ENCODE measurements at places on chromosomes 5 and 9.

DNA sequence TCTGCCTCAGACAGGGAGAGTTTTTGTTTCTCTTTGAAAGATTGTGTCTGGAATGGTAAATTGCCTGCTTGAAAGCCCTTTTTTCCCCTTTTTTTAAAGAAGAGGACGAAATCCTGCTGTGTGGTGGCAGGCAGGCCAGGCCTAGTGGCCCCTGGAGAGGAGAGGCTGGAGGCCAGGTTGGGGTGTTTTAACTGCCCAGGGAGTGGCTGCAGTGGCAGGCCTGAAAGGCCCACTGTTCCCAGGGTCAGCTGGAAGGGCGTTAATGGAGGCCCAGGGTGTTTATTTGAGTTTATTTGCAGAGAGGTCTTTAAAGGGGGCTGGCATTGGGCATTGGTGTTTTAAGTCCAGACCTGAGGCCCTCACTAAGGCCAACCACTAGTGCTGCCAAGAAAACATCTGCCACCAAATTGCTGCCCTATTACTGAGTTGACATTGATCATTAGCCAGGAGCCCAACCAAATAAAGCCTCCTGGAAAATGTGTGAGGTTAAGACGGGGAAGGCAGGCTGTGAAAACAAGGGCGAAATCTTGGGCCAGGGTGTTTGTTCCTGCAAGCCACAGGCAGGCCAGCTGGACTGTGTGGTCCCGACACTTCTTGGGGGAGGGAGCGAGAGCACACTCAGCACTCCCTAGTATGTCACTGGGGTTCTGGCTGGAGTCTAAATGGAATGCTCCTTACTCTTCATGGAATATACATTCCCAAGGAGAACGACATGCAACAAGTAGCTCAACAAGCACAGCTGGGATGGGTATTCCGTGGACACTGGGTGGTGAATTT, 5.0 kb downstream of the JADE2 start:
- DNase-seq = no peak

DNA sequence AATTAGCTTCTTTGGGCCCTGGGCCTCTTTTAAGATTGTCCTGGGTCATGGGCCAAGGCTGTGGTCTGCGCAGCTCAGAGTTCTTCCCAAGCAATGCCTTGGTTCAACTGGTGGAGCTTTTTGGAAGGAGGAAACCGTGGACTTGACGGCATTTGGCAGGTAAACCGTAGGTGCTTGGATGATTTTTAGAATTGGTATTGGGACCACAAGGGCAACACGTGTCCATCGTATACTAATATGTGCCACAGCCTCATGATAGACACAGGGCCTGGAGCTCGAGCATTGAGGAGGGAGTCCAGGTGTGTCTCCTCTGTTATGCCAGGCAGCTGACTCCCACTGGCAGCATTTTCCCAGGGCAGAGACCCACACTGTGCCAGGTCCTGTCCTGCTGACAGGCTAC, 120.9 kb upstream of the PITX1 start:
- no peak for DNase-seq

DNA sequence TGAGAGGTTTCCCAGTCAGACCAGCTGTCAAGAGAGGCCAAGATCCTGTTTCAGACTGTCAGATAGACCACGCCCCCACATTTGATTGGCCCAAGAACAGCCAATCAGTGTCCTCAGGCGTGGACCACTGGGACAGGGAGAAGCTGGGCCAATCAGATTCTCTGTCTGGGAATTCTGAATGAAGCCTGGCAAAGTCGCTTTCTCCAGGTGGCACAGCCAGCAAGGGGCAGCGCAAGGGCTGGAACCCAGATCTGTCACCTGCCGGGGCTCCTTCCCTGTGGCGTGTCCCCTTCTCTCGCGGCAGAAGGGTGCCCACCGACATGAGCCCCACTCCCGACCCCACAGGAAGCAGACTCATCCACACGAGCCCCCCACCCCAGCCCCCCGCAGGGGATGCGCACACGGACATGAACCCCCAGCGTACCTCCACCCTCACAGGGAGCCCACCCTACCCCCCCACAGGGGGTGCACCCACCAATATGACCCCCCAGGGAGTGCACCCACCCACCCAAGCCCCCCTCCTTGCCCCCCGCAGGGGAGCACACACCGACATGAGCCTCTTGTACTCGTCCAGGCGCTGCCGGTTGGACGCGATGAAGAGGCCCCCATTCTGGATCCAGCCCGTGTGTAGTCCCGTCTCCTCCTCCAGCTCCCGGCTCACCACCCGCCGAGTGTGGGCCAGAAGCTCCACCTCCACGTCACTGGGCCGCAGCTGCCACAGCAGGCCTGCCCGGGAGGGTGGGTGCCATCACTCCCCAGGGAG, 6.1 kb downstream of the SARDH start:
- DNase-seq = no peak

GRCh38 chr5:137932800-137933199, 43.5 kb downstream of the PKD2L2 start:
- no peak for DNase-seq

DNA sequence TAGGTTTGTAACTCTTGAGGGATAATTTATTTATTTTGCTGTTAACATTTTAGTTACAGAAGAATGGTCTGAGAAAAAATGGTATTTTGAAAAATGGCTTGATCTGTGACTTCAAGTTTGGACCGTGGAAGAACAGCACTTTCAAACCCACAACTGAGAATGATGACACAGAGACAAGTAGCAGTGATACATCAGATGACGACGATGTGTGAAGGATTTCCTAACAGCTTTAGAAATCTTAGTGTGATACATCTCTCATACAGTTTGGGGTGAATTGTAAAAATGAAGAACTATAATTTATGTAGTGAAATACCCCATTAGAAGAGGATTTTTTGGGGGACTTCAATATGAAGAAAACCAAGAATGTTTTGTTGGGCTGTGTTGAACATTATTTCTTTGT, 88.7 kb downstream of the GPBP1 start:
- DNase-seq = no peak

GRCh38 chr5:173745123-173745522, 128.7 kb upstream of the BOD1 start:
- DNase-seq = no peak

DNA sequence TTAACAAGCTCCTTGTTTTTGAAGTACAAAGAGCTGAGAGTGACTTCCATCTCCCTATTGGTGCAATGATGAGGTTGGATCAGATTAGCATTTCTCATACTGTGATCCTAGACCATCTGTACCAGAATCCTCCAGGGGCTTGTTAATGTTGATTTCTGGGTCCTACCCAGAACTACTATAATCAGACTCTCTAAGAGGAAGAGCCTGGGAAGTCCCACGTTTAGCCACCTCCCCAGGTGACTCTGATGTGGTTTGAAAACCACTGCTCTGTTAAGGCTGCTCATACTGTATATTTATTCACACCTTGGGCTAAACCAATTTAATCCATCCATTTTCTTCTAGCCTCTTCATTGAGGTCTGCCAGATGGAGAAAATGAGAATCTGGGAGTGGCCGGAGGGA, 49.6 kb upstream of the SMIM32 start:
- no peak for DNase-seq

GRCh38 chr5:34789021-34789531, 49.9 kb upstream of the TTC23L start:
- DNase-seq = no peak

DNA sequence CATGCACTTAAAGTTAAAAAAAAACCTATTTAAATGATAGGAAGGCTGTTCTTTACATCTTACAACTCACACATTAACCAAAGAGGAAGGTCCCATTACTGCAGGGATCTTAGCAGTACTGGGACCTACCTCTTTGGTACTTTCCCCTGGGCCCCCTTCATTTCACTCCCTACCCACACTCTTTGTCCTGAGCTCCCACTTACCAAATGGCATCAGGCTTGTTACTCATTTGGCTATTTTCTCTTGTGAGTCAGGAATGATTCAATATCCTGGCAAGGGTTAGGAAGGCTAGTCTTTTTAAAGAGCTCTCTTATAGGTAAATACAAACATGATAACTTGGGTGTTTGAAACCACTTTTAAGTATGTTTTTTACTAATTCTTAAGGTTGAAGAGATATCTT, 117.4 kb upstream of the ELL2 start:
- peak; percentile 61 for DNase-seq

- DNase-seq = peak; percentile 69
Measured at GRCh38 chr9:88593537-88594185, 58.7 kb downstream of the NXNL2 start.

DNA sequence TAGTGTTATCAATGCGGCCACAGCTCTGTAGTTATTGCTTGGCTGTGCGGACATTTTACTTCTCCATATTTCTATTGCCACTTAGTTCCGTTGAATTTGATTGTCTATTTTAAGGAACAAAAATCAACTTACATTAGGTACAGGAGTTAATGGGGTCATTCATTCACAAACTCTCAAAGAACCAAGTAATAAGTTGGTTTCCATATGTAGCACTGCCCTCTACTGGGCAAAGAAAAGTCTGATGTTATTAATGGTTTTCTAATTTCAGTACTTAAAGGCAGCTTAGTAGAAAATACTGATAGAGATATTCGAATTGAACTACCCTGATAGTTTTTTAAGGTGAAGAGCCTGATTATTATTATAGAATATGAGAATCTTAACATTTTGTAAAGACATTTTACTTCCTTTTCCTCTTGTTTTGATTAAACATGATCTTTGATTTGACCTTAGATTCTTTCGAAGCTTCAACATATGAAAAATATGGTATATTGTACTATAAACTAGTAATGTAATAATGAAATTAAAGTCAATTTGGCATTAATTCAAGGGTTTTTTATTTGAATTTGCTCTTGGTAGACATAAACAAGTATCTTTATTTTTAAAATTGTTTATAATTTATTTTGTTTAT, 119.5 kb upstream of the CTNND2 start:
- DNase-seq = no peak

GRCh38 chr5:97544240-97544639, 361.2 kb upstream of the RIOK2 start:
- DNase-seq = no peak

- peak; percentile 11 for DNase-seq
Measured at GRCh38 chr9:101028346-101029314, at the start of gene PLPPR1. Gene PLPPR1, plus strand, starts transcription at chr9:101028727.

- DNase-seq = no peak
Measured at GRCh38 chr5:151477101-151477500, 29.7 kb downstream of the SLC36A1 start.

DNA sequence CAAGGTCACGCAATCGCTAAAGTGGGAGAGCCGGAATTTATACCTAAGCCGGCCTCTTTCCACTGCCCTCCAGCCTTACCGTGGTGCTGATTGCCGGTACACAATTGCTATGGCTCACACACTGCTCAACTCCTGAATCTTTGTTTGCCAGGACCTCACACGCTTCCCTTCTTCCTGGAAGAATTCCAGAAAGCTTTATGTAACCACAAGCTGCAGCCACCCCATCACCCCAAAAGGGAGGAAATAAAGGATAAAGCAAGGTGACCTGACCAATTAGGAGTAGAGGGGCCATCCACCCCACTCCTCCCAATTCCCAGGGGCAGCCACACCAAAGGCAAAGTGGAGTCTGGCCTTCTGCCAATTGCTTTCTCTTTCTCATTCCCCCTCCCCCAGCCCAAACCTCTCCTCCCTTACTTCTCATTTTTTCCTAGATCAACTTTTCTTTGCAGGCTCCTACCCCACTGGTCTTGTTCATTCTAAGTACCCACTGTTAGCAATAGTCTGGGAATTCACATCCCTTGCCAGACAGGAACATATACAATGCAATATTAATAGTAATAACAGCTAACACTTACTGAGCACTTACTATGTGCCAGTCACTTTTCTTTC, 18.0 kb upstream of the CDC23 start:
- no peak for DNase-seq

DNA sequence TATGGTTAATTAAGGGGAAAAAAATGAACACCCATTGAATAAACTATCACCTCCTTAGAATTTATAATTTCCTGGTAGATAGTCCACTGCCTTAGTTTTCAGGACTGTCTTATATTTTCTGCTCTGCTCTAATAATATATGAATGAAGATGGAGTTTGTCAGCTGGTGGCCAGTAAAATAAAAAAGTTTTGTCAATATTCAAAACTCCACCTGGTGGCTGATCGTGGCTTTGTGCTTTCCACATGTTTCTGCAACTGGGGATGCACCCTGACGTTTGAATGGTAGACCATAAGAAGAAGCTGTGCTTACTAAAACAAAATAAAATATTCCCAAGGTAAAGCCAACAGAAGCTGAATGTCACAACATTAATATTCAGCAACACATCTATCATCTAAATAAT, 286.6 kb upstream of the IZUMO3 start:
- DNase-seq = no peak

GRCh38 chr5:88116396-88116795, 152.2 kb downstream of the TMEM161B start:
- no peak for DNase-seq

- no peak for DNase-seq
Measured at GRCh38 chr5:39256477-39257235, 37.3 kb upstream of the FYB1 start.

GRCh38 chr5:83251849-83252248, 174.5 kb downstream of the XRCC4 start:
- no peak for DNase-seq

- peak; percentile 29 for DNase-seq
Measured at GRCh38 chr9:22208846-22209585, 199.9 kb upstream of the CDKN2B start.

GRCh38 chr9:135586601-135587109, 25.1 kb downstream of the PAEP start:
- no peak for DNase-seq

GRCh38 chr5:119347991-119348390, 7.8 kb upstream of the TNFAIP8 start:
- DNase-seq = no peak

- DNase-seq = peak; percentile 12
Measured at GRCh38 chr5:68962757-68963484, 130.9 kb upstream of the SLC30A5 start.

- no peak for DNase-seq
Measured at GRCh38 chr9:111178331-111179055, 140.2 kb upstream of the LPAR1 start.

DNA sequence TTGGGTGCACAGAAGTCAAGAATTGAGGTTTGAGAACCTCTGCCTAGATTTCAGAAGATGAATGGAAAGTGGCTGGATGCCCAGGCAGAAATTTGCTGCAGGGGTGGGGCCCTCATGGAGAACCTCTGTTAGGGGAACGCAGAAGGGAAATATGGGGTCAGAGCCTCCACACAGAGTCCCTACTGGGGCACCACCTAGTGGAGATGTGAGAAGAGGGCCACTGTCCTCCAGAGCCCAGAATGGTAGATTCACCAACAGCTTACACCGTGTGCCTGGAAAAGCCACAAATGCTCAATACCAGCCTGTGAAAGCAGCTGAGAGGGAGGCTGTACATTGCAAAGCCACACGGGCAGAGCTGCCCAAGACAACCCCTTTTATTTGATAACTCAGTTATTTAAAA, 383.5 kb downstream of the TLE4 start:
- DNase-seq = peak; percentile 20

GRCh38 chr9:104506565-104506964, 2.5 kb downstream of the OR13F1 start:
- no peak for DNase-seq

DNA sequence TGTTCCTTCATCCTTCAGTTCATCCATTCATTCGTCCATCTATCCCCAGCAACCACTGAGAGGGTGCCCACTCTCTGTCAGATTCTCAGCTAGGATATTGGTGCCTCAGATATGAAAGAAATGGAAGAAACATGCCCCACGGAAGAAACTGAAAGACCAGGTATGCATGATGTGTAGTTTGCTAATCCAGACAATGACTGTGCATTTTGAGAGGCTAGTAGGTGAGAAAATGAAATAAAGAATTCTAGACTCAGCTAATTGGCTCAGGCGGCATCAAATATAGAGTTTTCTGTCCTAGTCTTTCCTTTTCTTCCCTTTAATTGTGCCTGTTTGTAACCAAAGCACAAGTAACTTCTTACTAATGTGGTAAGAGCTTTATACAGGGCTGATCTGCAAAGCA, 104.7 kb downstream of the PDZD2 start:
- DNase-seq = no peak

Measured in activated CD4-positive, alpha-beta T cell treated with anti-CD3 and anti-CD28 coated beads for 48 hours (primary cell).